ENCODE measurements at places on chromosomes 11 and 22.

DNA sequence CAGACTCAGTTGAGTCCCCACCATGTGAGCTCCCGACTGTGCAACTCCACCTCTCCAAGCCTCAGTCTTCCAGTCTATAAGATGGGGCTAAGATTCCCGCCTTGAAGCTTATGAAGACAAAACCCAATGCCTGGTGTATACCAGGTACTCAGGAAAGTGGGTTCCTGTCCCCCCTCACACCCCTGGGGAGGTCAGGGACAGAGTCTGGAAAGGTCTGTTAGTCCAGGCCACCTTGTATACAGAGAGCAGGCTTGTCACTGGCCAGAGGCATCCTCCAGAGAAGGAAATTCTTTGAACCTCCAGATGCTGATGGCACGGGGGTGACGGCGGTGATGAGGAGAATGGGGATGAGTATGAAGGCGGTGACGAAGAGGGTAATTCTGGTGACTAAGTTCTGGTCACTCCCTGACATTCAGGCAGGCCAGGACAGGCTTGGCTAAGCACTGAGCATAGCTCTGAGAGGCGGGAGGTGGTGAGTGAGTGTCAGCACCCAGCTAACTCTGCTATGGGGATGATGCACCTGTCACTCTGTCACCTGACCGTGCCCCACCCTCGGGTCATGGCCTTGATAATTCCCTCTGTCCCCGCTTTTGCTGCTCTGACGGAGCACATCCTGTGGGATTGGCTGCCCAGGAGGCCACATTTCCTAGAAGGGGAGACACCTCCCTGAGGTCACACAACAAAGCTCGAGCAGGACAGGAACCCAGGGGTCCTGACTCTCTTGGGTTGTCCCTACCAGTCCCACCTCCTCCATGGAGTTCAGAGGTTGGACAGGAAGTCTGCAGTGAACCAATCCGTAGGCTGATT lies 30.9 kb upstream of the CSNK1E start:
- no peak for DNase-seq

- DNase-seq, result no peak
These were observed 7.6 kb downstream of the TMPRSS5 start for GRCh38 chr11:113698515-113698914.

DNA sequence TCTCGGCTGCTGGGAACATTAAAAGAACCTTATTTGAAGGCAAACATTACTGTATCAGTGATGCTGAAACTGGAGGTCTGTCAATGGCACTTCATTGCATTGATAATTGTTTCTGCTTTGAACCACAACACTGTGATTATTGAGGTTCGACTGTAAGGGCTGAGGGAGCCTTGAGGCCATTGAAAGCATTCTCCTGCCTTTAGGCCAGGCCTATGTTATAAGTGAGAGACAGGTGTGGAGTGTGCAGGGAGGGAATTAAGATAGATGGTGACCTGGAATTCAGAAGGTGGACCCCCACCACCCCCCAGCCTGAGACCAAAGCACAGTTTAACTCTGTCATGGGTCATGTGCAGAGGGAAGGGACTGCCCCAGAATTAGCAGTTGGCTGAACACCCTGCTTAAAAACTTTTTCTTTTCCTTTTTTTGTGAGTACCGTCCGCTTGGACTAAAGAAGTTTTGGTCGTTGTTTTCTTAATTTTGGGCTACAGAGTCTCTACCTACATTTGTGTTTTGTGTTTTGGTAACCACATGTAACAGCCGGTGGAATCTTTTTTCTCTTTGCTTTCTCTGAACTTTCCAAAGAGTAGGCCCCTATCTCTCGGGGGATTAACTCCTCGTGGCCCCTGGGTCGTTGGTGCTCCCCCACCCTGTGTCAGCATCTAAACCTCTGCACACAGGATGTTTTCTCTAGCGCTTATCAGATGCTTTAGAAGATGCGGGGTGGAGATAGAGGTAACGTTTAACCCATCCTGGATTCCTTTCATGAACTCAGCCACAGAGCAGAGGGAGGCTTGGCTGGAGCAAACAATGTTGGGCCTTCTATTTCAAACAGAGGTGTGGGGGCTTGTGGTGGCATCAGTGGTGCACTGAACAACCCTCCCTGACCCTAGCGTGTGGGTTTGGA lies 43.7 kb downstream of the ZBTB16 start:
- no peak for DNase-seq

- DNase-seq, result no peak
These were observed 21.0 kb upstream of the CHADL start for GRCh38 chr22:41261541-41262249.

DNA sequence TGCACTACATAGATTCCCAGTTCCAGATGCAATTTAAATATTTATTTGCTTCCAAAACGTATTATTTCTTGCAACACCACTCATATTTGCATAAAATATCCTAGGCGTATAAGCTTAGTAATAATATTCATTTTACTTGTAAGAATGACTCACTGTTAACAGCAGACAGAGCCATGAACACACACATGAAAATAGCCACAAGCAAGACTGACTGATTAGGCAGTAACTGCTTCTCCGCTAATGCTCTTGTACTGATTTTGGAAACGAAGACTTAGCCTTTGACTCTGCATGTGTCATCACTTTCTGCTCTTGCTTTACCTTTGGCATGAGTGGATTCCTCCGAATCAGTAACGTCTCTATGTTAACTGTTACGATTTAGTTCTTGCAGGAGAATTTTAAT lies 6.0 kb downstream of the OR10Q1 start:
- DNase-seq, result no peak
